ENCODE measurements at places on chromosomes 2 and 18.

DNA sequence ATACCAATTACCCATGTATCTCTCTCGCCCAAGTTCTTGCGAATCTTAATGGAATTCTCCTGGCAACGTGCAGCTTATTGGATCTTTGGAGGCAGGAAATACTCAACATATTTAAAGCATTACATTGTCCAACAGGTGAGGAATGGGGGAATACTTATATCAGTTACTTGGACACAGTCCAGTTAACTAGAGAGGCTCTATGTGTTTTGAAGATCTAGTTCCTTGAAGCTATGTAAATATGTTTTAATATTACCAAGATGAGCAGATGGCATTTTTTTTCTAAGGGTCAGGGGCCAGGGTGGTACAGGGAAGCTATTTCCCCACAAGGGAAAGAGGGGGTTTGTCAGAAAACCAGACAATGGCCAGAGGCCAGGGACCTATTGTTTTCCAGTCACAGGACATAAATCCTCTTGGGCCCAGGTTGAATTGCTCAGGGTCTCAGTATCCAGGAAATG, 26.8 kb upstream of the MC5R start:
- peak; percentile 15 for DNase-seq

DNA sequence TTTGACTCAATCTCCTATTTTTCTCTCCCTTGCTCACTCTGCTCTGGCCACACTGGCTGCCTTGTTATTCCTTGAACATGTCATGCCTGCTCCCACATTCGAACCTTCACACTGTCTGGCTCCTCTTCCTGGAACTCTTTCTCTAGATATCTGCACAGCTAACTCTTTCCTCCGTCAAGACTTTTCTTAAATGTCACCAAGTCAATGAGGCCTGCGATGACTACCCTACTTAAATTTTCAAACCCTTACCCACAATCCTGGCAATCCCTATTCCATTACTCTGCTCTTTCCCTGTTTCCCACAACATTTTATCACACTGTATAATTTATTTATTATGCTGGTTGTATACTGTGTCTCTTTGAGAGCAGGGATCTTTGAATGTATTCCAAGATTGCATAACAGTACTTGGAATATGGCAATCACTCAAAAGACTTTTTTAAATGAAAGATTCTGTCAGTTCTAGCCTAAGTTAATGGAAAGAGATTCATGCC, 206.2 kb downstream of the SRBD1 start:
- DNase-seq: peak; percentile 9

GRCh38 chr2:150663143-150663542, 175.7 kb upstream of the RND3 start:
- peak; percentile 92 for DNase-seq

- DNase-seq: no peak
These were observed 73.1 kb downstream of the INPP5D start for GRCh38 chr2:233133239-233133638.

- DNase-seq: no peak
These were observed 33.6 kb upstream of the GCG start for GRCh38 chr2:162185541-162186232.

DNA sequence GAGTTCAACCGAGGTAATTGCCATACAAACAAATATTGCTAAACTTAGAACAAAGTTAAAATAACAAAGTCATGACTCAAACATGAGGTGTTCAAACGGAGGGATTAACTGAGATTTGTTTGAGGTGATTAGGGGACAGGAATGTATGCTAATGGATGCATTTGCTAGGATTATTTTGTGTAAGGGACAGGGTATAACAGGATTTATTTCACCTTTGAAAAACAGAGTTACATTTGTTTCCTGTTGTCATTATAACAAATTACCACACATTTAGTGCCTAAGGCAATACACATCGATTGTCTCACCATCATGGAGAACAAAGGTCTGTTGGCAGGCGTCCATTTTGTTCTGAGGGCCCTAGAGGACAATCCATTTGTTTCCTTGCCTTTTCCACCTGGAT, 304.3 kb upstream of the CNTNAP5 start:
- DNase-seq: no peak

All from RPMI7951 (cell line).